ENCODE measurements at places on chromosomes 1 and 21.

DNA sequence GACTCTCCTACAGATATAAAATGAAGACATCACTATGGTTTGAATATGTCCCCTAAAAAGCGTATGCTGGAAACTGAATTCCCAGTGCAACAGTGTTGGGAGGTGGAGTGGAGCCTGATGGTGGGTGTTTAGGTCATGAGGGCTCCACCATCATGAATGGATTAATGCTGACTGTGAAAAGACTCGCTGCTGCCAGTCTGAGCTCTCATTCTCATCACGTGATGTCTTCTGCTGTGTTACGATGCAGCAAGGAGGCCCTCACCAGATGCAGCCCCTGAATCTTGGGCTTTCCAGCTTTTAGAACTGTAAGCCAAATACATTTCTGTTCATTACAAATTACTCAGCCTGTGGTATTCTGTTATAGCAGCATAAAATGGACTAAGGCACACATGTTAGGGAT lies 73.8 kb upstream of the PPP2R5A start:
- DNase-seq = no peak

- no peak for DNase-seq
Observed at GRCh38 chr1:54975356-54976108, 4.9 kb upstream of the TMEM61 start.

DNA sequence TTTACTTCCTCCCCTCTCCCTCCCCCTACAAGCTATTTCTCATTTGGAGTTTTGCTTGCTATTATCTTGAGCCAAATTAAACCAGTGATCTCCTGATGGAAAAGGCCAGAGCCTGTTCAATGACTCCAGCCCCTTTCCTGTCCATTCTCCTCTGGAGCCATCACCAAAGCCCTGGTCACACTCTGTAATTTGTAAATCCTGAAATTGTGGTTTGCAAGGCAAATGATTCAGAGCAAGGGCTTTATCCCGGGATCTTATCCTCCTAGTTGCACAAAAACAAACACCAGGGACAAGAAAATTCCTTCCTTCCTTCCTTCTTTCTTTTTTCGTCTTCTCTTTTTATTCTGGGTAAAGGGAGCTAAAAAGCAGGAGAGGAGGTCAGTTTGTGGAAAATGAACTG lies 366.1 kb upstream of the ST6GALNAC5 start:
- DNase-seq = no peak

DNA sequence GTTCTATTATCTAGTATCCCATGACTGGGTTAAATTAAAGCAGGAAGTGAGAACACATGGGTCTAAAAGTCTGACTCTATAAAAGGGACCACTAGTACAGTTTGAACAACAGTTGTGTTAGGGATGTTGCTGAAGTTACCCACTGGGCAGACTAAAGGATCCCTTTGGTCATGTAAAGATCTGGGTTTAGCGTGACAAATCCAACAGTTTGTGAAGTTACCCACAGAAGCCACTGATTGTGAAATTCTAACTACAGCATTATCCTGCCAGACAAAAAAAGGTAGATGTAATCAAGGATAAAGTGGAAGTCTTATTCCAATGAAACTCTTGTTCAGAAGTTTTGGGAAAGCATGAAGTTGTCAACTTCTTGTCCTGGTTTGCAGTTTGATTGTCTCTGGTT lies 5.7 kb downstream of the QSOX1 start:
- DNase-seq = no peak

- DNase-seq = no peak
Observed at GRCh38 chr1:65725064-65725463, 67.6 kb upstream of the PDE4B start.

DNA sequence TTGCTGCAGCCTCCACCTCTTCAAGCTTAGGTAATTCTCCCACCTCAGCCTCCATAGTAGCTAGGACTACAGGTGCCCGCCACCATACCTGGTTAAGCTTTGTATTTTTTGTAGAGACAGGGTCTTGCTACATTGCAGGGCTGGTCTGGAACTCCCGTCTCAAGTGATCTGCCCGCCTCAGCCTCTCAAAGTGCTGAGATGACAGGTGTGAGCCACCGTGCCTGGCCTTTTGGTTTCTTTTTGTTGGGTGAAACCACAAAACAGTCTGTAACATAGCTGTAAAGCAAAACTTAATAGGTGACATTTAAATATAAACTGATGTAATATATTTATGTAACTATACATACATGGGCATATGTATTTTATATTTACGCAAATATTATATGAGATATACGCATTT lies 3.1 kb upstream of the DNAJC11 start:
- no peak for DNase-seq

DNA sequence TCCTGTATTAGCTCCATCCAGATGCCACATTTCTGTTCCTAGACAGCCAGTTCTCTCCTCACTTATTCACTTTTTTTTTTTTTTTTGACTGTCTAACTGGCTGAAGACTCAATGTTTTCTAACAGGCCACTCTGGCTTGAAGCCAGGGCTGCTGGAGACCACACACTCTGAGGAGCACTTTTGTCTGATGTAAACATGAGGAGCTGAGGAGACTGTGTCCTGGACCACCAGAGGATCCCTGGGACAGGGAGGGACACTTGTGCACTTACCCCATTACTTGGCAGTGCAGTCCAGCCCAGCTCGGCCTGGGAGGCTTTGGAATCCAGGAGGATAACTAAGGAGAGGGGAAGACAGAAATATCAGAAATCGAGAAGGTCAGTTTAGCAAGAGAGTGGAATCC lies 2.4 kb downstream of the EPHA10 start:
- DNase-seq = no peak

- no peak for DNase-seq
Observed at GRCh38 chr1:72371259-72372035, 89.1 kb upstream of the NEGR1 start.

DNA sequence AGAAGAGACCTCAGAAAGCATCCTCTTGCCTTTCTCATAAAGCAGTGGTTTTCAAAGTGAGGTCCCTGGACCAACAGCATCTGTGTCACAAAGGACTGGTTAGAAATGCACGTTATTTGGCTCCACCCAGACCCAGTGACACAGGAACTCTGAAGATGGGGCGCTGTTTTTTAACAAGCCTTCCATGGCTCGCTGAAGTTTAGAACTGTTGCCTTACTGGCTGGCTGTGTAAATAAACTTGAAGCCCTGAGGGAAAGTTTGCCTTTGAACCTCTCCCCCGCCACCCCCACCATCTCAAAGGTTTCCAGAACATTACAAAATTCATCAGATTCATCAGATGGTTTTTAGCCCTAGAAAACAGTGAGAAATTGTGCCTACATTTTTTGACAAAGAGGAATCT lies 21.8 kb upstream of the IKBKE start:
- no peak for DNase-seq

DNA sequence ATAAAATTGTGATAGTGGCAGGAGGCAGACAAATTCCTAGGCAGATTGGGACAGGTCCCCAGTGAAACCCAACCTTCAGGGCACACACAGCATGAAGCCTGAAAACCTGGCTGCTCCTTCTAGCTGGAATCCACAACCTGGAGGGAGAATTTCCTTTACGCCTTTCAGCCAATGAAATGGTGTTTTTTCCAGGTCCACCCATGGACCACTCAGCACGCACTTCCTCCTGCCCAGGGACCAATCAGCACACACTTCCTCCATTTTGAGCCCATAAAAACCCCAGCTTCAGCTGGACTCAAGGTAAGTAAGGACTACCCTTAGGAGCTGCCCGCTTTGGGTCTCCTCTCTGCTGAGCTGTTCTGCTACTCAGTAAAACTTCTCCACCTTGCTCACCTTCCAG lies 120.1 kb downstream of the AKT3 start:
- no peak for DNase-seq

DNA sequence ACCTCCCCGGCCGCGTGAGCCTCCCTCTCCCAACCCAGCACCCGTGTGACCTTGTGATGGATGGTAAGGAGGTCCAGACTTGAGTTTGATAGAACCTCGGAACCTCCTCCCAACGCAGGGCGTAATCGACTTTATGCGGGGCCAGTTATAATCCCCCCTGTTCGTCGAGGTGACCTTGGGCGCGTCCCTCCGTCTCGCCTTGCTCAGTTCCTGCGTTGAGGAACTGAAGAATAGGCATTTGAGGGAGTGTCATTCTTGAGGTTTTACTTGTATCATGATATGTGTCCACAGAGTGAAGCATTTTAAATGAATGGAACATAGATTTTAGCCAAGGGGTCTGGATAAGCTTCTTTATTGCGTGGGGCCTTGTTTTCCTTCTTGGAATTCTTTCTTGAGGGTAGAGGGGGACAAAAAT lies 433 bp downstream of the TIMM17A start:
- DNase-seq = no peak

DNA sequence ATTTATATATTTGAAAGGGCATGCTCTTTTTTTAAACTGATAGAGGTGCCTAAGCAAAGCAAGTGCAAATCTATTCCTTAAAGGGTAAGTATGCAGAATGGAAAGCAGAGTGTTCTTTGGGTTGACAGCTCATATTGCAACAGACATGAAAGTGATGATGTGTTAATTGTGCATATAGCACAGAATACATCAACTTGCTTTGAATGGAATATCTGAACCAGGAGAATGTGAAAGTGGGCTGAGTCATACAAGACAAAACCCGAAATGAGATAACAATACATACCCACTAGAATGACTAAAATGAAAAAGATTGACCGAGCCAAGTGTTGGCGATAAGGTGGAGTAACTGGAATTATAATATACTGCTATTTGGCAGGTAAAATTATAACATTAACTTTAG lies 4.3 kb downstream of the CR1 start:
- DNase-seq = no peak

DNA sequence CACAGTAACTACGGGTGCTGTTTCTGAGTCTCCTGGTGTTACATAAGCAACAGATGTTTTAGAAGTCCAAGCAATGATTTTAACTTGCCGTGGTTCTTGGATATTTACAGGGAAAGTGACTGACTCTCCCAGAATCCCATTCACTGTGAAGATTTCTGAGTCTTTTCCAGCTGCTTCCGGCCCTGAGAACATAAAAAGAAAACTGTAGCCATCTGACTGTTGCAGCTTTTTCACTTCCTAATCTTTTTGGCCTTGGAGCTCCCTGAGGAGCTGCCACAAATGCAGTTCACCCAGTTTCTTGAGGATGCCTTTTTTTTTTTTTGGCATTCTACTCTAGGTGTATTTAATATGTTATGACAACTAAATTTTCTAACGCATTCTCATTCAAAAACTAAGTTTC lies 13.7 kb downstream of the CD84 start:
- DNase-seq = no peak

- no peak for DNase-seq
Observed at GRCh38 chr1:181014477-181015250, 8.0 kb downstream of the STX6 start.

DNA sequence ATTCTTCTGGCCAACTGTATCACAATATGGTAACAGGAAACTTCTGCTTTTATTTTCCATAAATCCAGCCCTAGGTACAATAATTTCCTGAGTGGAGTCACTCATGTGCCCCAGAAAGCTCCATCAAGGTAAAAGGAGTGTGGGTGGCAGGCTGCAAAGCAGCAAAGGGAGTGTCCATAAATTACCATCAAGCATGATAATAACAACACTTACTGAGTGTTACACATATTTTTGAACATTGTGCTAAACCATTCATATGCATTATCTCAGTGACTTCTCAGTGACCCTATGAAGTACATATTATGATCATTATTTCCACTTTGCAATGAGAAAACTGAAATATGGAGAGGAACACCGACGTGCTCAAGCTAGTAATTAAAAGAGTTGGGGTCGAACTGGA lies 149.2 kb upstream of the PLXNA2 start:
- DNase-seq = no peak

- peak; percentile 11 for DNase-seq
Observed at GRCh38 chr1:224929335-224930237, at the start of gene DNAH14. TSS of gene DNAH14 (plus strand) at chr1:224929675. CDS start at chr1:224952703, 23,028 bp downstream.

GRCh38 chr1:78649628-78650027 lies at the start of gene IFI44:
TSS of gene IFI44 (plus strand) at chr1:78649831. CDS start at chr1:78650196, 365 bp downstream.
- DNase-seq = peak; percentile 46

DNA sequence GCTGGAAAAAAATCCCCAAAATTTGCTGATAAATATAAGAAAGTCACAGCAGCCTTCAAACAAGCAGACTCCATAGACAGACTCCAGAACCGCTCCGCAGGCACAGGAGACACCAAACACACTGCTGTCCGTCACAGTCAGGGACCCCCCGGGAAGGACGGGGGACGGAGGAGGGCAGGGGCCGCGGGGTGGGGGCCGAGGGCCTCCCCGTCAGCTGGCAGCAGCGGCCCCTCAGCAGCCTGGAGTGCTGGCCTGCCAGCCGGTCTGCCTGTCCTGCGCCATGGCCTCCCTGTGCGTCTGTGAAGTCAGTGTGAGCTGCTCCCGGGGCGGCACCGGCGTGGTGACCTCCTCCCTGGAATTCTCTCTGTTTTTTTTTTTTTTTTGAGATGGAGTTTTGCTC lies 10.1 kb upstream of the C1orf159 start:
- DNase-seq = no peak

- DNase-seq = no peak
Observed at GRCh38 chr1:19643602-19644394, at the start of gene NBL1. TSS of gene NBL1 (plus strand) at chr1:19644311. CDS start at chr1:19655031, 10,720 bp downstream.

GRCh38 chr21:29805105-29805504 lies 134.7 kb downstream of the GRIK1 start:
- DNase-seq = no peak

DNA sequence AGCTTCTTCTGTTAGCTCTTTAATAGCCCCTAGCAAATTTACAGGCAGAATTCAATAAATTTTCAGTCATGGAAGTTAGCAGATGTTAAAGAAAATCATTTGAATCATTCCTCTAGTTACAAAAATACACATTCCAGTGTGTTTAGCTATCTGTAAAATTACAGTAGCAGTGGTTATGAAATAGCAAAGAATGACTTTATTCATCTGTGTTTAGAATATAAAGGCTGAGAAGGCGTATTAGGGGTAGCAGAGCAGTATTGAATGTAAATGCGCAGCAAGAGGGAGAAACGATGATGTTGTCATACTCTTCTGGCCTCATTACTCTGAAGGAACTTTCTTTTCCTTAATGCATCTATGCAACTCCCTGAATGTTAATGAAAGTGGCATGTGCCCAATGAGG lies 106.2 kb upstream of the CYYR1 start:
- DNase-seq = no peak

DNA sequence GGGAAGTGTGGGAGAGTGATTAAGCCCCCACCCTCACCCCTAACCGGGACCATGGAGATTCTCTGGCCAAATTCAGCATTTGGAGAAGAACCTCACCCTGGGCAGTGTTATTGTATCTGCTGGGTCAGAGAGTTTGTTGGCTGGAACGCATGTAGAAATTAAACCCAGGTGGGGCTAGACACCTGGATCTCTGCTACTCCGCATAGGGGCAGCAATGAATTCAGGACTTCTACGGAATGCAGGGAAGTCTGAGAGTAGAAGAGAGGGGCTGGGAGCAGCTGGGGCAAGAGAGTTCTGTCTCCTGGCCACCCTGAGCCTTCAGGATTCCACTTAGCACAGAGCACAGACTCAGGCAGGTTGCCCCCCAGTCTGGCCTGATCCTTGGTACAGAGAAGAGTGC lies 3.6 kb upstream of the CRABP2 start:
- DNase-seq = no peak

DNA sequence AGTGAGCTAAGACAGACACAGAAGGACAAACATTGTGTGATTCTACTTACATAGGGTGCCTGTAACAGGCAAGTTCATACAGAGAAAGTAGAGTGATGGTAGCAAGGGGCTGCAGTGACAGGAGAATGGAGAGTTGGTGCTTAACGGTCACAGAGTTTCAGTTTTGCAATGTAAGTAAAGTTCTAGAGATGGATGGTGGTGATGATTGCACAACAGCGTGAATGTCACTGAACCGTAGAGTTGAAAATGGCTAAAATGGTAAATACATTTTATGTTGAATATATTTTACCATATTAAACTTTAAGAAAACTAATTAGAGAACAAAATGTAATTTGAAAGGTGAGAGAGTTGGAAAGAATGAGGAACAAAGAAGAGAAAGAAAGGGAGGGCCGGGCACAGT lies 8.7 kb downstream of the CFAP107 start:
- DNase-seq = no peak

GRCh38 chr1:80217377-80217986 lies 1211.0 kb upstream of the ADGRL4 start:
- peak; percentile 20 for DNase-seq

Data from AG04450 (cell line).